Gastrocnemius medialis (tissue), 4 donors: ENCODE measurements at places on chromosomes 12 and 14.

DNA sequence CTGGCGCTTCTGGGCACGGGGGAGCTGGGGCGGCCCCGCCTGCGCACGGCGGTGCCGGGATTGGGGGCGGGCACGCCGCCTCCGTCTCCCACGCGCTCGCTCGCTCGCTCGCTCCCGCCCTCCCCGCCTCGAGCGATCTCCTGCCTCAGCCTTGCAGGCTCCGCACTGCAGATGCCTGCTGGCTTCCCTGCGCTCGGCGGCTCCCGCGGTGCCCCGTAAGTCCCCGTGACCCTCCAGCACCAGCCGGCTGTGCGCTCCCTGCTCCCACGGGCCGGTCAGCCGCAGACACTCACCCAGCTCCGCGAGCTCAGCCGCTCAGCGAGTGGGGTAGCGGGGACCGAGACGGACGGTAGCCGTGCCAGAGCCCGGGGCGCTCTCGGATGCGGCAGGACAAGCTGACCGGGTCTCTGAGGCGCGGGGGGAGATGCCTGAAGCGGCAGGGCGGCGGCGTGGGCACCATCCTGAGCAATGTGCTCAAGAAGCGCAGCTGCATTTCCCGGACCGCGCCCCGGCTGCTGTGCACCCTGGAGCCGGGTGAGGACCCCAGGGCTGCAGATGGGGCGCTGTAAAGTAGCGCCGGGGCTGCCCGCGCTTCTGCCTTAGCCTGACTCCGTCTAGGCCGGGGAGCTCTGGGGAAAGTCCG is at the start of gene TBC1D30:
TBC1D30 (plus strand) TSS at position 148 of the 643 bp plus-strand sequence; CDS start at position 381, 233 bp downstream.
- DNase-seq = no peak

- no peak for DNase-seq
Measured at GRCh38 chr12:47686645-47687240, 19.1 kb downstream of the RPAP3 start.

- DNase-seq = no peak
Measured at GRCh38 chr12:77060136-77060882, 5.1 kb downstream of the E2F7 start.

- no peak for DNase-seq
Measured at GRCh38 chr12:118269806-118270205, 102.9 kb downstream of the TAOK3 start.

DNA sequence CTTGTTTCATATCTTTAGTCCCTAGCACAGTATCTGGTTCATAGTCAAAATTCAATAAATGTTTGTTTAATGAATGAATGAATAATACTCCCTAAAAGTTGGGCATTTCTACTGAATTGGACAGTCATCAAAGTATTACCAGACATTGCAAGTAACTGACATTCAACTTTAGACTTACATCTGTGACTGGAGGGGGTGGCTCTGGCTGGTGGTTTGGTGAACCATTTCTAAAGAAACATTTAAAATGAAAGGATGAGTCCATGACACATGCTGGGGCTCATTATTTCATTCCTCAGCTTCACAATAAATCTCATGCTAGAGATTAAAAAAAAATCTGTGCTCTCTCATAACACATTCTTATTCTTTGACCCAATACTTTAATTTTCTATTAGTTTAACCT is 20.6 kb upstream of the CSRNP2 start:
- no peak for DNase-seq

GRCh38 chr12:68910128-68910527 is 22.8 kb downstream of the CPM start:
- no peak for DNase-seq

DNA sequence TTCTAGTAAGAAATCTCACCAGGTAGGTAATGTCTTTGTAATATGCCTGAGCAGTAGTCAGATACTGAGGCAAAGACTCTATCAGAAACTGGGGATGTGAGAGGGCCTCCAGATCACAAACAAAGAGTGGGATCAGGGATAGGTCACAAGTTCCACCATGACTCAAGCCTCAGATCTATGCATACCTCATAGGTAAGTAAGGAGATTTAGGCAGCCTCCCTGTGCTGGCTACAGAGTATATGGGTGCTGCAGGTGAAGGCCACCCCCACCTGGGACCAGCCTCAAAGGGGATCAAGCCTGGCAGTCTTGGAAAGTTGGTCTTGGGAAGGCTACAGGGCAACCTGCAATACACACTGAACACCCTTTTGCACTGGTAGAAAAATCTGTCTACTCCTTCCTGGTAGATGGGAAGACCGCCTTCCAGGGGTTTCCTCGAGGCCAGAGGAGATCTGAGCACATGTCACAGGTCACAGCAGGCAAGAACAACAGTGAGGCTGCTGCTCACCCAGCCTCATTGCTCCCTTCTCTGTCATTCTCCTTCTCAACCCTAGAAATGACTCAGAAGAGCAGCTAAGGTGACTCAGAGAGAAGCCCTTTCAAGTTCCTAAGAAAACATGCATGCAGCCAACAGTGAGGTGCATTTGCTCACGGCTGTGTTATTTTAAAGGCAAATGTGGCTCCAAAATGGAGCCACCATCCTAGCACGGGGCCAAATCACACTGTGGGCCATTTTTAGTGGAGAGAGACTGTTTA is 143.4 kb upstream of the CDKN3 start:
- no peak for DNase-seq

GRCh38 chr12:118033902-118034301 is 17.4 kb downstream of the RFC5 start:
- DNase-seq = no peak

DNA sequence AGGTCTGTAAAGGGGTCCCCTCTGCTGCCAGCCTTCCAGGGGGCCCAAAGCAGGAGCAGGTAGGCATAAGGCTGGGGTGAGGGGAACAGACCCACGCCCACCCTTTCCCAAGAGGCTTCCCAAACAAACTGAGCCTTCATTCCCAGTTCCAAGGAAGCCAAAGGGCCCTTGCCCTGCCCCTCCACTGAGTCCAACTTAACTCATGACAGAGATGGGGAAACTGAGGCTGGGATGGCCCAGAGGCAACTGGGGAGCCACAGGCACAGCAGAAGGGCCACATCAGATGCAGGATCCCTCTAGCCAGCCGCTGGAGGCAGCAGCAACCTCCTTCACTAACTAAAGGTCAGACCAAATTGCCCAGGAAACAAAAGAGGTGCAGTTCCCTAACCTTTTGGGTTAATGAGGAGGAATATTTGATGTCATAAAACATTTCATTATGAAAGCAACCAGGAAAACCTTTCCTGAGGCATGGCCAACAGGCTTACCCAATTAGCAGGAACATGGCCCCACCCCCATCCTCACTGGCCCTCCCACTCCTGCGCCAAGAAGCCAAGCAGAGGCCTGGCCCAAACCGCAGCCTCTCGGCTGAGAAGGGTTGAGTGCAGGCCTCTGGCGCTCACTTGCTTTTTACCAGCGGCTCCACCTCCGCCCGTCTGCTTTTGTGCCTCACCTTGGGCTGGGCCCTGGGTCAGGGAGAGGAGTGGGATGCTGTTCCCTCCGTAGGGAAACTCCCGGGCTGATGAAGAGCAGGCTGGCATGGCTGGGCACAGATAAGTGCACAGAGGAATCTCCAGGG is 293.5 kb upstream of the RTL1 start:
- DNase-seq = no peak

GRCh38 chr12:46124132-46124847 is 133.9 kb upstream of the SCAF11 start:
- no peak for DNase-seq

- no peak for DNase-seq
Measured at GRCh38 chr14:96579855-96580254, 77.7 kb downstream of the PAPOLA start.

DNA sequence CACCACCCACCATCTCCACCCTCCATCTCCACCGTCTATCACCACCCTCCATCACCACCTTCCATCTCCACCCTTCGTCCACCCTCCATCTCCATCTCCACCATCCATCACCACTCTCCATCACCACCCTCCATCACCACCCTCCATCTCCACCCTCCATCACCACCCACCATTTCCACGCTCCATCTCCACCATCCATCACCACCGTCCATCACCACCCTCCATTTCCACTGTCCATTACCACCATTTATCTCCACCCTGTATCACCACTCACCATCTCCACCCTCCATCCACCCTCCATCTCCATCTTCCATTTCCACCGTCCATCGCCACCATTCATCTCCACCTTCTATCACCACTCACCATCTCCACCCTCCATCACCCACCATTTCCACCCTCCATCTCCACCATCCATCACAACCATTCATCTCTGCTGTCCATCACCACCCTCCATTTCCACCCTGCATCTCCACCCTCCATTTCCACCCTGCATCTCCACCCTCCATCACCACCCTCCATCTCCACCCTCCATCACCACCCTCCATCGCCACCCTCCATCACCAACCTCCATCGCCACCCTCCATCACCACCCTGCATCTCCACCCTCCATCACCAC is 6.1 kb upstream of the CEP170B start:
- no peak for DNase-seq

DNA sequence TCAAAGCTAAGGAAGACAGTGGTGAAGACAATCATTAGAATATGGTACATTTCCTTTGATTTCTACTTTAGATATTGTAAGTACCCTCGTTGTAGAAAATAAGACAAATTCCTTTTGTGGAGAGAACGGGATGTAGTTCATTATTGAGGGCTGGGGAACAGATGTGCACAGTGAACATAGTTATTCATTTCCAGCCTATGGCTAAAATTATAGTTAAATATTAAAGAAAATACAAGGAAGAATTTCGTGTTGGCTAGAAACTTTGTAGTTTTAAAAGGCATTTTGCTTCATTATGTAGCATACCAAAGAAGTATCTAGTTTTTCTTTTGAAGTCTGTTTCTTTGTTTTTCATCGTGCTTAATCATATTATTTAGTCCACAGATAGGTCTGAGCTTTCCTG is 201.8 kb downstream of the ESR2 start:
- no peak for DNase-seq

DNA sequence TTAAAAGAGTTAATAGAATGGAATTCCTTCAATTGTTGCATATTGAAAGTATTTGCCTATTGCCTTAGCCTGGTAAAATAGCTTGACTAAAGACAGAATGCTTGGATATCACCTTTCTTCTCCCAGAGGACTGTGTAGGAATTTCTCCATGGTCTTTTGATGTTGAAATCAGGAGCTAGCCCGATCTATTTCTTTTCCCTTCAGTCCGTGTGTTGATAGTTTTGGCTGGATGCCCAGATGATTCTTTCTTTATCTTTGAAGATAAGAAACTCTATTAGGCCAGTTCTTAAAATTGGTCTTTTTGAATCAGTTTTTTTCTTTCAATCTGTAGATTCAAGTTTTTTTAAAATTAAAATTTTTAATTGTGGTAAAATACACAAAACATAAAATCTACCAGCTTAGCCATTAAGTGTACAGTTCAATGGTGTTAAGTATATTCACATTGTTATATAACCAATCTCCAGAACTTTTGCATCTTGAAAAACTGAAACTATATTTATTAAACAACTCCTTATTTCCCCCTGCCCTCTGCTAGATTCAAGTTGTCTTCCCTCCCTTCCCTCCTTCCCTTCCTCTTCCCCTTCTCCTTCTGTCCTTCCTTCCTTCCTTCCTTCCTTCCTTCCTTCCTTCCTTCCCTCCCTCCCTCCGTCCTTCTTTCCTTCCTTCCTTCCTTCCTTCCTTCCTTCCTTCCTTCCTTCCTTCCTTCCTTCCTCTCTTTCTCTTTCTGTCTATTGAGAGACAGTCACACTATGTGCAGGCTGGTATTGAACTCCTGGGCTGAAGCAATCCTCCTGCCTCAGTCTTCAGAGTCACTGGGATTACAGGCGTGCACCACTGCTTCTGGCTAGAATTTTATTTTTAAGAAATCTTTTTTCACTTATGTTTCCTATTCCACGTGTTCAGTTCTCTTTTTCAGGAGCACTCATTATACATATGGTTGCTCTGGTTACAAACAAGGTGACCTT is 10.1 kb downstream of the LACRT start:
- DNase-seq = no peak

DNA sequence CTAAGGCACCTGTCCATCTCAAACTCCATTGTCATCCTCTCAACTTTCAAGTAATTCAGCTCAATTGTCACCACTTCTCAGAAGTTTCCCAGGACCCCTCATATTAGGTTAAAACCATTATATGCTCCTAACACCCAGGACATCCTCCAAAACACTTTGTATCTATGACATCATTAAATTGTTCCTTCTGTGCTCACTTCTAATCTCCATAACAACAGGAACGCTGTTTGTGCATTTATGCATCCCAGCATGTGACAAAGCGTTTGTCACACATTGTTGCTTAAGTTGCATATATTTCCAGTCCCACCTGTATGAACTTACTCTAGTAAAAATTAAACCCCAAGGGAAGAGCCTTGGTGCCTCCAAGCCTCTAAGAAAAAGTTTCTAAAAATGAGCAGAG is 133.9 kb downstream of the TBX5 start:
- no peak for DNase-seq

DNA sequence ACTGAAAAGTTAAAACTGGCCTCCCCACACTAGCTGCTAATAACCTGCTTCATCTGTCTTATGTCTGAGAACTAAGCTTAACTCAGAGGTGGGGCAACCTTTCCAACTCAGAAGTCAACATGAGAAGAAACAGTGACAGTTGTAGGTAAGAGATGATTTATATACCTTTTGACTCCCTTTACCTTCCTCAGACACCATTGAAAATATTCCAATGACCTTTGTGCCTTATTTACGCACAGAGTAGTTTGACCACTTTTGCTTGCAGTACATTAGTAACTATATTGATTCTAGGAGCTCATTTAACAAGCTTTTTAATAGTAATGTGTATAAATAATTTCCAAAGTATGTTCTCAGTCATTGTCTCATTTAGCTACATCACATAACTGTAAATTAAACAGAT is 77.6 kb downstream of the ALX1 start:
- no peak for DNase-seq

- DNase-seq = no peak
Measured at GRCh38 chr12:106084014-106084671, 54.6 kb downstream of the NUAK1 start.

DNA sequence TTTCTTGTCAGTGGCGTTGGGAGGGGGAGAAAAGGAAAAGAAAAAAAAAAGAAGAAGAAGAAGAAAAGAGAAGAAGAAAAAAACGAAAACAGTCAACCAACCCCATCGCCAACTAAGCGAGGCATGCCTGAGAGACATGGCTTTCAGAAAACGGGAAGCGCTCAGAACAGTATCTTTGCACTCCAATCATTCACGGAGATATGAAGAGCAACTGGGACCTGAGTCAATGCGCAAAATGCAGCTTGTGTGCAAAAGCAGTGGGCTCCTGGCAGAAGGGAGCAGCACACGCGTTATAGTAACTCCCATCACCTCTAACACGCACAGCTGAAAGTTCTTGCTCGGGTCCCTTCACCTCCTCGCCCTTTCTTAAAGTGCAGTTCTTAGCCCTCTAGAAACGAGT is 1.9 kb downstream of the ASCL1 start:
- DNase-seq = no peak

GRCh38 chr12:38664661-38665269 is 240.6 kb downstream of the CPNE8 start:
- no peak for DNase-seq

DNA sequence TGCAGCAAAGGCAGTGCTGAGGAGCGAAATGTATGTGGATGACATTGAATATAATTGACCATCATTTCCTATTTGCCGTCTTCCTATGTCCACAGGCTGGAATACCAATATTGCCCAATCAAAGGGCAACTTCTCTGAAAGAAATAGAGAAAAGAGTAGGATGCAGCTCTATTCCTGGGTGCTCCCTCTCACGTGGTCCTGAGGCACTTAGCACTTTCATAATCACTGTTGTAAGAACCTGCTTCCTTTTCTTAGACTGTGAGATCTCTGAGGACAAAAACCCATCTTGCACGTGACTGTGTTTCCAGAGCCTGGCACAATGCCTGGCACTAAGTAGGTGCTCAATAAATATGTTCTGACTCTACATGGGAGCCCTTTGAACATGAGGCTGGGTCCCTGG is 122.7 kb upstream of the CPM start:
- no peak for DNase-seq
